ENCODE measurements at places on chromosomes 13 and 19.

DNA sequence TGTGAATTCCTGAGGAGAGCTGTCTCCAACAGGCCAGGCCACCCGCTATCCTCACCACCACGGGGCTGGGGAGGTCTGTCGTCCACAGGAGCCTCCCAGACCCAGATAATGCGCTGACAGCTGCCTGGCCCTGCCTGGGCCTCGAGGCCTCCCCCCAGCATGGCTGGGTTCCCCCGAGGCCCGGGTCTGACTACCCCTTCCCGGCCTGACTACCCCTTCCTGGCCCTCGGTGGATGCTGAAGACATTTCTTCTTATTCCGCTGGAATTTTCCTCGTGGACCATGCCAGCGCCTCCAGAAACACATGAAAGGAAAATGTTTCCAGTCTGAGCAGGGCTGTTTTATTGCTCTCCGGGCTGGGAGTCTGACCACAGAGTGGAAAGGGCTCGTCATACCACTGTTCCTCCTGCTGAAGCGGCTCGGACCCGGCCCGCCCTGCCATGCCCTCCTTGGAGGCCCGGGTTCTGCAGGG, 16.8 kb upstream of the COMP start:
- DNase-seq = no peak

- DNase-seq = no peak
Measured at GRCh38 chr13:38674208-38674607, 12.7 kb upstream of the FREM2 start.

DNA sequence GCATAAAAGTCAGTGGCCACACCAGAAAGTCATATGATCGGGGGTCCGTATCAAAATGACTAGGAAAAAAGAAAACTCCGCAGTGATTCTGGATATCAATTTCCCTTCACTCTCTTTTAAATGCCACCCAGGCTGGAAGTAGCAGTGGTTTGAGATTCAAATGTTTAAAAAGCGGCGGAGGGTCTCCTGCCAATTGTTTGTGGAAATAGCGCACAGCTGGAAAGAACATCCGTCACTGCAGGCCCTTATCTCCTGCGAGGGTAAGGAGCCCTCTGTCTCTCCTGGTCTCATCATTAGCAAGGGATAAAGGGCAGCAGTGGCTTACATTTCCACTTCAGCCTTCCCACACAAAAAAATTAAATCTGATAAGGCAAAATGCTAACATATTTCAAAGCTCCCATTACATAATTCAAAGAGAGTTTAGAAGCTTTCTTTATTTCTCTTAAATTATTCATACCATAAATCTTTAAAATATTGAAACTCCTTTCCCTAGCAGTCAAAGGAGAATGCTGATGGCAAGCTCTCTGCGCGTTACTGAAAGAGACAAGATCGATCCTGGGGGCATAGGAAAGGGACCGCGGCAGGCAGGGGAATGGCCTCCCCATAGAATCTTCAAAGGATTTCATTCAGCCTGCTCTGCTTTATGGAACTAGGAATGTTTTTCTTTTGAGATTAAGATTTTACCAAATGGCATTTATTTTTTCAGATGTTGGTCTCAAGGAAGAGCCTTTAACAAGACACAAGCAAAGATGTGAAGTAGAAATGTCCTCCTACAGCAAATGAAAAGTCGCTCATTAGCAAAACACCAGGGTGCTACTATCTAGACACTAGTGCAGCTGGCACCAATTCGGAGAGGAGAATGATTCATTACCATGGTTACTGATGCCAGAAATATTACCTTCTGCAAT, 35.0 kb downstream of the AMER2 start:
- no peak for DNase-seq

- no peak for DNase-seq
Measured at GRCh38 chr13:108113407-108113806, 101.9 kb downstream of the LIG4 start.

DNA sequence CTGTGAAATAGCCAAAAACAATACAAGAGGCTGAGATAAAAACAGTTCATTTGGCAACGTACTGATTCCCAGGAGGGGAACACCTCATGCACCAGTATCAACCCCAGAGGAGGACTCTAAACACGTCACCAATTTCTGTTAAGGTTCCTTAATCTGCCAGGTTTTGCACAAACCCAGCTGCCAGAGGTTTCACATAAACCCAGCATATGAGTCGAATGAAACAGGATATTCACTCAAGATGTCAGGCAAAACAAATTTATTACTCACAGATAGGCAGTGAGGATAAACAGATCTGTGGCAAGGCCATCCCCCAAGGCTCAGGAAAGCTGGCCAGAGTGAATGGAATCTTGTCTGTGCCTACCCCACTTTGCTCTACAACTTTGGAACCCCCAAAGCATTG, 210.9 kb downstream of the GPC5 start:
- no peak for DNase-seq

DNA sequence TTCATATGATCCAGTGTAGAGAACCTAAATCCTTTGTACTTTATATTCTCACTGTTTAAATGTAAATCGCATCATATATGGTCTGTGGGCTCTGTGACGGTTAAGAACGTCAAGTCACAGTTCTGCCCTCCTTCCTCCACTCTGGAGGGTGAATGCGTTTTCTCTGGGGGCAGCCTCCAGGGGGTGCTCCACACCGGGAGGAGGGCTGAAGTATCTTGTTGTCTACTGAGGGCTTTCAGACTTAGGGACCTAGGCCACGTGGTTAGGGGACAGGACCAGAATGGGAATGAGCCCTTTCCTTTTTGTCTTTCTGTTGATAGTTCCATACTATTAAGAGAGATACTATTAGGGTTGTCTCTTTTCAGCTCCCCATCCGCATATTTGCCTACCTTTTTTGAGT, 504.9 kb downstream of the FGF9 start:
- no peak for DNase-seq

DNA sequence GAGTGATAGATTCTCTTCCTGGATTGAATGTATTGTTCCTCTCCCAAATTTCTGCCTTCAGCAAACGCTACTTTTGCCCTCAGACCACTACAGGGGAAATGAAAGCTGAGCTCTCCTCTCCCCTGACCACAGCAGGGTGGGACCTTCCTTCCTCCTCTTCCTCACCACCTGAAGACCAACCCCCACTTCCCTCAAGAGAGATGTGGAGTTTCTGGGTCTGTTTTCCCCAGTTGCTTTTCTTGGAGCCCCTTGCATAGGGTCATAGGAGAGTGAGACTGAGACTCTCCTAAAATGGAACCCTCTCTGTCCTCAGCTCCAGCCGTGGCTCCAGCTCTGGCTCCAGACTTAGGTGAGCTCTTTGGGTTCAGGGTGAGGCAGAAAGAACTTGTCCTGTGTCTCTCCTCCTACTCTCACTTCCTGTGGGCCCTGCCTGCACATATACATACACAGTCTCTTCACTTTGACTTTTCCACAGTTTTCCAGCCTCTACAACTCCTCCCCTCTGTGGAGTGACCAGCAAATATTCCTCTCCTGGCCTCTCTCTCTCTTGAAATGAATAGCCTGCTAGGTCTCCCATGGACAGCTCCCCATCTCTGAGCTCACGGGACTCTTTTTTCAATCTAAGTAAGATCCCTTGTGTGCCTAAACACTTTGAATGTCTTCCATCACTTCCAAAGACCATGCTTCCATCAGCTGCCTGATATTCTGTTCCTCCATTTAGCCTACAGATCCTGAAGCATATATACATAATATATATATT, 19.2 kb upstream of the ZNF175 start:
- DNase-seq = no peak

DNA sequence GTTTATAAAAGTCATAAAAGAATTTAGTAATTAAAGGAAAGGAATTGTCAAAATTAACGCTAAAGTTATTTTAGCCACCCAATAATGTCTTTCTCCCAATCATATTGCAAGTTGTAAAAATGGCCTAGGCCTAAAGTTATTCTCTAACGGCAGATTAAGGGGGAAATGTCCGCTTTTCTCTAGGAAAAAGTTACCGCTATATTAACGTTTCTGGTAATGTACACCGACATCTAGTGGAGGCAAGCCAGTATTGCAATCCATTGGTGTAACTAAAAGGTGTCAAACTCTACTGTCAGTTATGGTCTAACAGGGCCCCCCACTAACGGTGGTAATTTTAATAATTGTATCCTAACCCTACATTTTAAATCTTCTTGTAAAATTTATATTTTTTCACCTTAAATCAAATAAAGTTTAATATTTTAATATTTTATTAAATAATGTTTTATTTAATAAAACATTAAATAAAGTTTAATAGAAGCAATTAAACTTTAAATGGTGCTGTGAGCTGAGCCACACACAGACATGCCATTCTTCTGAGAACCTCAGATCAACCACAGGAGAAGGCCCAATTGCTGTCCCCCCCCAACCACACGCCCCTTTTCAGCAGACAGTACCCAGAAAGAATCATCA, 35.9 kb upstream of the ZSCAN5A start:
- peak; percentile 44 for DNase-seq

DNA sequence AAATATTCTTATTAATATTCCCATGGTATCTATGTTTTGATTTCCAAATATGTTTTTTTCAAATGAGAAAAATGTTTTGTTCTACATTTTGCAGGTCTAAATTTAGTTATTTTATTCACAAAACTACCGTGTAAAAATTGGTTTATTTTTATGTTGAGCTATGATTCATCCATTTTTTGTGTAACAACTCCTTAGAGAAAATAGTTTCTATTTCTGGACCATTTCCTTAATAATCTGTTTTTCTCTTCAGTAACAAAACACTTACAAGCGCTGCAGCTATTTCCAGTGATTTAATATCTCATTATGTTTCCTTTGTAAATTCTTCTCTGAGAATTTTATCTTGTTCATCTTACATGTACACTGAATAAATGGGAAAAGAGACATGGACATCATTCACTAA, 550.7 kb upstream of the SLITRK5 start:
- no peak for DNase-seq

GRCh38 chr13:94705081-94706030, 7.0 kb downstream of the SOX21 start:
- DNase-seq = no peak

DNA sequence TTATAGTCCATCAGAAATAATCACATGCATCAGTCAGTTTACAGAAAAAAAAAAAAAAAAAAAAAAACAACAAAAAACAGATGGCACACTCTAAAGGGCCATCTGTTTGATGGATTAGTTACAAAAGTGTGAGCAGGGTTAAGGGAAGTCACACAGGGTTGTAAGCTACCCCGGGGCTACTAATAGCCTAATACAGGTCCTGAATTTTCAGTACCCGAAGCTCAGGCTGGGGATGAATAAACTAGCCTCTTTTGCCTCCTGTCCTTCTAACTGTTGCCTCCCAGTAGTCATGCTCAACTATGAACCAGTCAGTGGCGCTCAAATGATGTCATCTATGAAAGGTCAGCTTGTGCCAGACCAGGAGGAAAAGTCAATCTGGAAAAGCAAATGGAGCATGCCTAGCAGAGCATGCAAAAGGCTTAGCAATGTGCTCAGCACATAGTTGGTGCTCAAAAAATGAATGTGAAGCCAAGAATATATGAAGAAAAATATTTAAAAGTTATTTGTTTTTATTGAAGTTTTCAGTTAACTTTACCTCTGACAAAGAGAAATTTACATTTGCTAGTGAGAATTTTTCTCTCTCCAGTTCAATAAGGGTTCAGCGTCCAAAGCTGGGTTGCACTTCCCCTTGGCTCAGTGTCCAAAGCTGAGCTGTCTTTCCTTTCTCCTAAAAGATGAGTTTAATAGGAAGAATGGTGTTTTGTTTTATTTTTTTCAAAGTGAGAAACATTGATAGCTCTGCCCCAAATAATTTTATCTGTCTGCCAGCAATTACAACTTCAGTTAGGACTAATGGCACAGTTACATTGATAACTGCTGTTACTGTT, 30.8 kb upstream of the LRCH1 start:
- DNase-seq = no peak

DNA sequence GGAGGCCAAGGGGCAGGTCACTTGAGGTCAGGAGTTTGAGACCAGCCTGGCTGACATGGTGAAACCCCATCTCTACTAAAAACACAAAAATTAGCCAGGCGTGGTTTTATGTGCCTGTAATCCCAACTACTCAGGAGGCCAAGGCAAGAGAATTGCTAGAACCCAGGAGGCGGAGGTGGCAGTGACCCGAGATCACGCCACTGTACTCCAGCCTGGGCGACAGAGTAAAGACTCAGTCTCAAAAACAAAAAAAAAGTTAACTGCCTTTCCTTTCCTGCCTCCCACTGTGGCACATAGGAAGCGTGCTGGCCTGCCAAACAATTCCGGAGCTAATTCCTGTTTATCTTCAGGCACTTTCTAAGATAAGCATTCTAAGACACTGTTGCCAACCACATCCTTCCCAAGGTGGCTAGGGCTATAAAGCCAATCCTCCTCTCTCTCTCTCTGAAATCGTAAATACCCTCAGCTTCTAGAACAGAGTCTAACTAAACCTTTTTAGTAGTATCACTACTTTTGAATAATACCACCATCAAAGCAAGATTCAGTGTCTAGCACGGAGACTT, 21.6 kb downstream of the SLC25A30 start:
- no peak for DNase-seq

Measured in stimulated activated CD4-positive, alpha-beta T cell treated with anti-CD3 and anti-CD28 coated beads, Interleukin-2, amount 100 ng/mL, for 24 hours (primary cell).